ENCODE measurements at places on chromosomes 4 and X.

- no peak for DNase-seq
Measured at GRCh38 chr4:26896636-26897035, 36.0 kb downstream of the STIM2 start.

DNA sequence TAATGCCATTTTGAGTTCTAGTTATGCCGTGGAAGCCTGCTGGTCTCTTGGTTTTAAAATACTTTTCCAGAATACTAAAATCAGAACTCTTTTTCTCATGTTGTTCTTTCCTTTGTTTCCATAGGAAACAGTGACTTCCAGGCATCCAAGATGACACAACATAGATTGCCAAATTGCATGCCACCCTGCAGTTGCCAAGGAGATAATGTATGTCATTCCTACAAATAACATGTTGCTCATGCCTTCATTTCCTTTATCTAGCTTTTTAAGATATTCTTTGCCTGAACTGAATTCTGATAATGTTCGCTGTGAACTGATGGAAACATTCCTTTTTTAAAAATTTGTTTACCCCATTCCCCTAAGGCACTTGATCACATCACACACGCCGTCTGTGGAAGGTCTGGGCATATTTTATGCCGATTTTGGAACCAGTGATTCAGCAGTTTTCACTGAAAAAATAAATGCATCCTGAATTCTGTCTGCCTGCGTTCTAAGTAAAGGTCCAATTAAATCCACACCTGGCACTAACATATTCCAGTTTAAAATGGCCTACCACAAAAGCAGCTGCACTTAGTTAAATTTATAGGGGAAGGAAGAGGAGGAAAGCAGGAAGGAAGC, 38.0 kb upstream of the COX7B2 start:
- DNase-seq: no peak

GRCh38 chrX:97009391-97009790, 125.7 kb downstream of the RPA4 start:
- no peak for DNase-seq

- no peak for DNase-seq
Measured at GRCh38 chr4:100826067-100826466, 308.2 kb upstream of the EMCN start.

DNA sequence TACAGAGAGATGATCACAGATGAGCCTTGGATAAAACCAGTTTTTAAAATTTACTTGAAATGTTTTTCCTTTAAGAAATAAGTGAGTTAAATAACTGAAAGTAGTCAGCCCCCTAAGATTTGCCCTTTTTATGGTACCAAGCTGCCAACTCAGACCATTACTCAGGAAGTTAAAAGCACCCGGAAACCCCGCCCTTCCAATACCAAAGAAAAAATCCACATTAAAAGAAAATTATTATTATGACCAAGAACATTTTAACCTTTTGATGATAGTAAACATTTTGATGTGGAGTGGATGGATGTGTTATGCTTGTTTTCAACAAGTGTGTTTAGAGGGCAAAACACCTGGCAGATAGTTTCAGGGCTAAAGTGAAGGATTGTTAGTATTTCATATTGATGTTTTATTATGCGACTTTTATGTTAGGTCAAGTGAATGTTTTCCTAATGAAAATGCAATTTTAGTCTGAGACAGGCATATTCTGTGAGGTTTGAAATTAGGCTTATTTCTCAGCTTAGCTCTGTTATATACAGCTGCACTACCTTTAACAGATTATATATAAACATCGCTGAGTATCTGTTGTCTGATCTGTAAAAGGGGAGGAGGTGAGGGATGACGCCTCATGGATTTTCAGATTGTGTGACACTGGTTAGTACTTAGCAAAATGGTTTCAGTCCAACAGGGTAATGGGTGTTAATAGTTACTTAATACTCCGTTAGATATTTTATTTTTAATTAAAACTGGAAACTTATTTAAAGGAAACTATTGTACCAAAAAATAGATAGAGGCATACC, 89.0 kb downstream of the KDM6A start:
- DNase-seq: no peak

- DNase-seq: no peak
Measured at GRCh38 chr4:1808396-1808795, 15.3 kb downstream of the FGFR3 start.

GRCh38 chr4:80831383-80832361, 198.8 kb upstream of the BMP3 start:
- no peak for DNase-seq

GRCh38 chr4:3869661-3870566, 103.7 kb downstream of the ADRA2C start:
- DNase-seq: no peak

DNA sequence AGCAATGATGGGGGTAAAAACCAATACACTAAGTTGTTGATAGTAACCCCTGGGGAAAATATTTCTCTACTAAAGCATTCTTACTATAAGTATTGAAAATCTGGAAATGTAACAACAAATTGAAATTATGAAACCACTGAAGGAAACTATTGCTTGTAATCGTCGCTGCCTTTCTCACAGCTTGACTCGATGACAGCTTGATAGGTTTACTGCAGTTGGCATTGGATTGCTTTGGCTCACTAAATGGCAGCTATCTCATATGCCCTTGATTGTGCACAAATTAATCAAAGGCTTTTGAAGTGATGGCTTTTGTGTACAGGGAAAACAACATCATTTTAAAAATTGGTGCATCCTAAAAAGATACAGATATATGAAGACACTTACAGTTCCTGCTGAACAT, 419.6 kb upstream of the TENM3 start:
- no peak for DNase-seq

Measured in NAMALWA (cell line).